CD4-positive, alpha-beta T cell treated with Interleukin-17A for 1 hour (primary cell): ENCODE measurements at places on chromosomes 1 and 21.

DNA sequence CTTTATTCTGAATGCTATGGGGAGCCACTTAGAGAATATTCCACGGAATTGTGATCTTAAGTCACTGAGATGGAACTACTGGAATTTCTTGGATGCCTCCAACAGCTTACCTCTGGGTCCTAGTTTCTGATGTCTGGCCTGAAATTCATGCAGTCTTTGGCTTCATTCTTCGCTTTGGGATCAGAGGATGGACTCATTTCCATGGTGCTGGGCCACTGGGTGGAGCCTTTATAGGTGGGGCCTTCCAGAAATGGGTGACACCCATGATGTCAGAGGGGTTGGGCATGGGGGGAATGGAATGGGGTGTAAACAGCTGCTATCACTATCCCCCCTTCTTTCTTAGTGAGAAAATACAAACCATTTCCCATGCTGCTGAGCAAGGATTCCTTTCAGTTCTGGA, 73.7 kb upstream of the FGGY start:
- DNase-seq, result no peak

DNA sequence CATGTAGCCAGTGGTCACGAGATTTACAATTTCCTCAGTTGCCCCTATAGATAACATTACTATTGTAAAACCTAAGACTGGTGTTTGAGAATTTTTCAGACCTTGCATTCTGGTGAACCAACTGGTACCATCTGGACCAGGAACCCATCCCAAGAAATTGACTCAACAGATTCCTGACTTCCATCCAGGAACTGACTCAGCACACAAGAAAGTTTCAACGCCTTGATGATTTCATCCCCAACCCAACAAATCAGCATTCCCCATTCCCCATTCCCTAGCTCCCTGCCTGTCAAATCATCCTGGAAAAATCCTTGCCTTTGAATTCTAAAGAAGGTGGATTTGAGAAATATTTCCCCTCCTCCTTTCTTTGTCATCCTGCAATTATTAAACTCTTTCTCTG, 529.8 kb upstream of the PRMT6 start:
- DNase-seq, result no peak

GRCh38 chr1:7317888-7318287, 453.2 kb upstream of the VAMP3 start:
- DNase-seq, result no peak

- no peak for DNase-seq
Measured at GRCh38 chr1:175197531-175197930, 5.0 kb upstream of the KIAA0040 start.

- DNase-seq, result no peak
Measured at GRCh38 chr1:90996742-90997413, 25.0 kb downstream of the ZNF644 start.

DNA sequence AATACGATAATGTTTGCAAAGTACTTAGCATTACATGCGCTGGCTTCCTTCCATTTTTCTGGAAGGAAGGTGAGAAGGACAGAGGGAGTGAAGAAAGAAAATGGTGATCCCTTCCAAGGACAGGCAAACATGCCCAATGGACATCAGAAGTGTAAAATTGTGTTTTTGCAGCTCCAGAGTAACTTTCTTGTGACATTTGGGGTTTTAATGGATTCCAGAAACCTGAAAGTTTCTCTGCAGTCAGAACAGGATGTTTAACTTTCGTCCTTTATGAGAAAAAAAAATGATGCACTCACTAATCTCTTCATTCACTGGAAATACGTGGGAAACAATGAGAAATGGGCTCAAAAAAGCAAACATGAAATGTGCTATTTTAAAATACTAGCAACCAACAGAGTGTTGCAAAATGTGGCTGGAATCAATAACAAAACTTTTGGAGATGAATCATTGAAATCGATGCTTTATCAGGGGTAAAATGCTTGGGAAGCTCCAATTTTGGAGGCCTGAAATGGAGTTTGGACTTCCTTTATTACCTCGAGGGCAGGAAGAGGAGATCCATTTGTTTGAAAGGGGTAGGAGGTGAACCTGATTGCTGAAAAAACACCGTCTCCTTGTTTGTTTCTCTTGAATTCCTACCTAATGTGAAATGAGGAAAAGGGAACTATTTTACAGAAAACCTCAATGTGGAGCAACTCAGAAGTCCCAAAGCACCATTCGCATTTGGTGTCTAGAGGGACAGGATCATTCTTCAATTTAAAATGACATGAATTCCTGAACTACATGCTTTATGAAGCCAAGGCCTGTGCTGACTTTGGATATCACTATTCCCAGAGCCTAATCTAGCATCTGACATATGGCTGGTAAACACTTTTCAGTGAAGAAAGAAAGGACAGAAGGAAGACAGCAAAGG, 129.5 kb downstream of the TRABD2B start:
- no peak for DNase-seq
